ENCODE measurements at places on chromosomes 4 and X.

GRCh38 chr4:25970226-25970675 is 56.2 kb downstream of the SMIM20 start:
- DNase-seq: no peak

GRCh38 chr4:100935090-100935489 is 412.2 kb downstream of the PPP3CA start:
- no peak for DNase-seq

DNA sequence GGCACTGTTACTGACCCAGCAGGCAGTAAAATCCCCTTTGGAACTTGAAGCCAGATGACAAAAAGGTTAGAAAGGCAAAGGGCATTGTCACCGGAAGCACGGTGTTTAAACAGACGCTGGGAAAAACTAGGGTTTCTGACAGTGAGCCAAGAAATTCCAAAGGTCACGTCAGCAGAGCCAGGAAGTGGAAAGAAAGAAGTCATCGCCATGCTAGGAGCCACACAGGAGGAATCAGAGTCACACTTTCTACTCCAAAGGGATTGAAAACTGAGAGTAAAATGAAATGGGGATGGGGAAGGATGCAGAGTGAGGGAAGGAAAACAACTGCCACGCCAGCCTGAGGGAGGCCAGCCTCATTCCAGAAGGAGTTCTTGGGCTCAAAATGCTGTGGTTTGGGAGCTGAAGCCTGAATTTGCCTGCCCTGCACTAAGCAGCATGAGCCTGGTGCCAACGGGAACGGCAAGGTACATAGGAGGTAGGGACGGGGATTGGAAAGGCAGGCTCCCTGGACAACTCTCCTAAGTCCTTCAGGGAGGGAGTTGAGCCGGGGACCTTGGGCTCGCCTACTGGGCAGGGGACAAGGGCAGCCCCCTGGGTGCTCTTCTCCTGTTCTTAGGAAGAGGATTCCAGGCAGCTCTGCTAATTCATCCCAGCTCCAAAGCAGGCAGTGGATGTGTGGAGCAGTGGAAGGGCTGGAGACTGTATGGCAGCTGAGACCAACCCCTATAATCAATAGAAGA is 66.8 kb downstream of the SOWAHB start:
- no peak for DNase-seq

DNA sequence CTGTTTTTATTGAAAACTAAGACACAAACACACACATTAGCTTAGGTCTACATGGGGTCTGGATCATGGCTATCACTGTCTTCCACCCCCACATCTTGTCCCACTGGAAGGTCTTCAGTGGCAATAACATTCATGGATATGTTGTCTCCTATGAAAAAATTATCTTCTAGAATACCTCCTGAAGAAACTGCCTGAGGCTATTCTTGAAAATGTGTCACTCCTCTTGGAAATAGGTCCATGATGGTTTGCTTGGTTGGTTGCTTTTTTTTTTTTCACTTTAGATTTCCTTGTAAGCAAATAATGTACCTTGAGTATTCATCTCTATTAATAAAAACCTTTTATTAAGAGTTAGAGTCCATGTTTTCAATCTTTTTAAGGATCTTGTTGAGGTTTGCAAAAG is 195.3 kb upstream of the PDE5A start:
- no peak for DNase-seq

- no peak for DNase-seq
Measured at GRCh38 chr4:30518211-30518610, 202.0 kb upstream of the PCDH7 start.

- DNase-seq: no peak
Measured at GRCh38 chr4:56026596-56026995, 77.9 kb downstream of the CEP135 start.

DNA sequence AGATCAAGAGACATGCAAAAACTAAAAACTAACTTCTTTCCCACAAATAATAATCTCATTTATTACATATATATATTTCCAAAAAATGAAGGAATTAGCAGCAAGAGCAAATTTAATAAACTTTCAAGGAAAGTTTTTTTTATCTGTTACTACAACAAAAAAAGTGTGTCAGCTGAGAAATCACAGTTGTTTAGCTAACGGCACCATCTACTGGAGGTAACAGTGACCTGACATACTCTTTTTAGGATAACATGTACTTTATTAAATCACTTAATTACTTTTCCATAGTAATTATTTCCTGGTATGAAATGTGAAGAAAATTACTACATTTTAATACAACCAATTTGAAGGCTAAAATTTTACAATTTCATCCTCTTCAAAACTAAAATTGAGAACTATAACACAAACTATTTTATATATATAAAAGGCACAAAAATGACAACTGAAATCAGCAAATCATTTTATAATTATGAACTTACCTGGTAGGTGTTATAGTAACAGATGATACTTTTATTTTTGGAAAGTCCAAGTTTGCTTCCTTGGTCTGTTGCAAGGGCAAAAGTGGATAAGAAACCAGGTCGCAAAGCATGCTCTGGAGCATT is 9.1 kb downstream of the LAMTOR3 start:
- DNase-seq: no peak

DNA sequence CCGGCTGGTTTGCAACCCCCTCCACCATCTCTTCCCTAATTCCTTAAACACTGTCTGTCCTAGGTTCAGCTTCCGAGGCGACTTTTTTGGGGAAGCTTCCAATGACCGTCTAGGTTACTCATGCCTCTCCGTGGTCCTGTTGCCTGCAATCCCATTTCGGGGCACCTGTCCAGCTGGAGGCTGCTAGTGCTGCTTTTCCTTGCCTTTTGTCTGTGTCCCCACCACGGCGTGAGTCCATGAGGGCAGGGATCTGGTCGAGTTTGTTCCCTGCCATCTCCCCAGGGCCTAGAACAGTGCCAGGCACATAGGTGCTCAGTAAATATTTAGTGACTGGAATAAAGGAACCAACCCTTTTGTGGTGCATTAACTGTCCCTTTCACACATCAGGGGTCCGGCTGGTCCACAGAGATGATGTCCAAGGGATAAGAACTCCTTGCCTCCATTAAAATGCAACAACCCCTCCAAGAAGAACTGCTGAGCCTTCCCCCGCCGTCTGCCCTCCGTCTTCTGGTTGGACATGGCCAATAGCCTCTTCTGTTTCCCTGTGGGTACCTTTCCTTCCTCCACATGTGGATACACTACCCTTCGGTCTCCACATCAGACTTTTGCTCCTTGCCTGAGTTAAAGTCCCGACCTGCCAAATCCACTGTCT is 5.7 kb upstream of the SORCS2 start:
- no peak for DNase-seq

DNA sequence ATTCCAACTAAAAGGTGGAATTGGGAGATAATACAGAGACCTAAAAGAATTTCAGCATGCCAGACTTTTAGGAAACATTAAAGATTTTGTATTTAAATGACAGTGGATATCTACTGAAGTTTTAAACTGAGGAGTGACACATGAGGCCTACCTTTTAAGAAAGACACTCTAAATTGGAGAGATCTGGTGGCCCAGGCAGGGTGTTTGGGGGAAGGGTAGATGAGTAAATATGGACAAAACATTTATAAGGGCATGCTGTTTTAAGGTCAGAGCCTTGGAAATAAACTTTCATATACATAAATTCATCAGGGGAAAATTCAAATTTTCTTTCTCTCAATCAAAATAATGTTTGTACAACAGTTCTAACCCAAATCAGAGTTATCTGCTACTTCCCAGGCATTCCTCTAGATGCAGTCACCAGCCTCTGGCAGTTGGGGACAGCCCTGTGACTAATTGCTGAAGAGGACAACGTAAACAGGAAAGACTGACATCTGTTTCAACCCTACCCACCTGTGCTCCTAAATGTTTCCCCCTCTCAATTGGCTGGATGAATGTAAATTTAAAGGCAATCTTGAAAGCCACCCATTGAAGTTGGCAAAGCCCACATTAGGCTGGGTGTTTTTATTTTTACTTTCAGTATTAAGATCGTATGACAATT is 1646.9 kb upstream of the ADGRL3 start:
- no peak for DNase-seq

DNA sequence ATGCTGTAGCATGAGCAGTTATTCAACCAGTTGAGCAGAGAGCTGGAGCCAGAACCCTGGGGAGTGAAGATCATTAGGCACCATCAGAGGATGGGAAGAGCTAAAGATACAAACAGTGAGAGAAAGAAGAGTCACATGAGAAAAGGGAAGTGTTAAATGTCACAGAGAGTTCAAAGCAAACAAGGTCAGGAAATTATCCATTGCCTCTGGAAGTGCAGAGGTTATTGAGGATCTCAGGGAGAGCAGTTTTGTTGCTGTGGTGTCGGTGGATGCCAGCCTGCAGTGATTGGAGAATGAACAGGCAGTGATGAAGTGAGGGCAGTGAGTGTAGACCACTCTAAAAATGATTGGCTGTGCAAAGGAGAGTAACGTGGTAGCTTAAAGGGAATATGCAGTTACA is 17.7 kb downstream of the SPARCL1 start:
- no peak for DNase-seq

DNA sequence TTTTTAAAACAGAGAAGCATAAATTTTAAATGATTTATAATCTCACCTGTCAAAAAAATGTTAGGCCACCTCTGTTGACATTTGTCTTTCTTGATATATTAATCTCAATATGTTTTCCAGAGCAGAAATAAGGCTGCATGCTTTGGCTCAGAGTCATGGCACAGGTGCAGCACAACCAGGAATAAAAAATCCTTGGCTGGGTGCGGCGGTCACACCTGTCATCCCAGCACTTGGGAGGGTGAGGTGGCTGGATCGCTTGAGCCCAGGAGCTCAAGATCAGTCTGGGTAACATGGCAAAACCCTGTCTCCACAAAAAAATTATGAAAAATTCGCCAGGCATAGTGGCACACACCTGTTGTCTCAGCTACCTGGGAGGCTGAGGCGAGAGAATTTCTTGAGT is 18.1 kb downstream of the CPLX1 start:
- no peak for DNase-seq

DNA sequence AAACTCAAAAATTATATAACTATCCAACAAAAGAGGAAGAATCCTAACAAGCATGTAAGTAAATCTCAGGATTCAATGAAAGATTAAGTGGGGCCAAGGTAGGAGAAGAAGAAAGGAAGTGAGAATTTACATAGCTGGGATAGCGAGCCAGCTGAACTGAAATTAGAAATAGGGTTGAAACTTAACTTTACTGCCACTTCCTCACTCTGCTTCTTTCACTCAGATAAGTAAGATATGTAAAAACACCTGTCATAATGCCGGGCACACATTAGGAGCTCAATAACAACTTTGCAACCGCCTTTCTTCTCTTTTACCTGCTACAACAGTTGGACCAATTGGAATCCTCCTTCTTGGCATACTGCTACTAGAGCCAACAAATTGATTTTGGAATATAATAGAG is 129.4 kb downstream of the CNKSR2 start:
- no peak for DNase-seq

- DNase-seq: no peak
Measured at GRCh38 chr4:47668810-47669408, 169.0 kb downstream of the CORIN start.

DNA sequence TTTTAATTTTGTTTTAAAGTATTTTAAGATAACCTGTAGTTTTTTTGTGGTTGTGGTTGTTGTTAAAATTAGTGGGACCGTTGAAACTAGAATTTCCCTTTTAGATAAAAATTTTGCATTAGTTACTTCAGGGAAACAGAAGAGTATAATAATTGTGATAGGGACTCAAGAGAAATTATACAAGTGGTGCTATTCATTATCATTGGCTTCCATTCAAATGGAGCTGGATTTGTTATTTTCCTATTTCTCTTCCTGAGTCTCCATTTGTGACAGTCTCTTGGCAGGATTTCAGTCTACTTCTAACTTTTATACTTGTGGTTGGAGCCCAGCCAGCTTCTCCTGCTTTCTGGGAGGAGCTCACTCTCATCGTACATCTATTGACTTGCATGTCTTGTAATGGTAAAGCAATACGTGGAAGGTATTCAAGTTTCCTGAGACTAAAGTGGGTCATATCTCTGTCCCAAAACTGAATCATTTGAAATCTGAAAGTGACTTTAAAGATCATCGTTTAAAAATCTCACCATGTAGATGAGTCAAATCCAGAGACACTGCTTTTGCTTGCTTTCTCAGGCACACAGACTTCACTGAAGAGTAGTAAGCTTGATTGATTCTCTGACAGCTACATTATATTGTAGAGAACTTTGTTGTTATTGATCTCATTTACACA is 155.8 kb downstream of the RPA4 start:
- no peak for DNase-seq

GRCh38 chrX:31269914-31270313 is 198.1 kb upstream of the FTHL17 start:
- no peak for DNase-seq

DNA sequence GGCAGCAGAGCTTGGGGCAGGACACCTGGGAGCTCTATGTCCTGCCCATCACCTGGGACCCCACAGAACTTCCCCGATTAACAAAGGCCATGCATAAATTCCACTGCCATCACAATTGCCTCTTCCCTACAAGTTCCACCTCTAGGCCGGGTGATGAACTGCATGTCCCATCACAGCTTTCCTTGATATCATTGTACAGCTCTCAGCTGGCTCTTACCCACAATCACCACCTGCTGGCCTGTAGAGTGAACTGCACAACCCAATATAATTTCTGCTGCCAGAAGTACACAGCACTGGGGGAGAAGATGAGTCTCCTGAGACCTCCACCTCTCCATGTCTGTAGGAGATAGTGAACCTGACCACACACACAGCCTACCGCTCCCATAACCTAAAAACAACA is 285.0 kb upstream of the AADAT start:
- no peak for DNase-seq

- no peak for DNase-seq
Measured at GRCh38 chr4:1050486-1051213, 39.2 kb downstream of the FGFRL1 start.

DNA sequence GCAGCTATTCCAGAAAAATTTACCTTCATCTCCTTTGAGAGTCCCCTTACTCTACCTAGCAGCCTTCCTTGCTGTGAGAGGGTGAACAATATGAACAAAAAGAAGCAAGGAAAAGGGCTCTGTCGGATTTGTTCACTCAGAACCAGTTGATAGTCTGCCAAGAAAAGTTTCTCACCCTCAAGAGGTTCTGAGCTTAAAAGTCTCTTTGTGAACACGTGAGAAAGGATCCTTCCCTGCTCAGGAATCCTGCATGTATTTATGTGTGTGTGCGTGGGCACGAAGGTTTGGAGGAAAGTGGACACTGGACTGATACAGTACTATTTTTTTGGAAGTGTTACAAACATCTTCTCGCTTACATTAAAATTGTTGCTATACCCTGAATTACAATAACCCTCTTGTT is 178.6 kb upstream of the JADE1 start:
- no peak for DNase-seq

Data from stimulated activated CD8-positive, alpha-beta memory T cell treated with anti-CD3 and anti-CD28 coated beads, Interleukin-15, amount 100 ng/mL, for 4 hours (primary cell).